Amniotic stem cell (primary cell): ENCODE measurements at places on chromosomes 7 and 10.
A peak's percentile ranks its signal among the peaks of the same experiment; 100 is the strongest.

GRCh38 chr7:45568536-45569289 is 5.5 kb upstream of the ADCY1 start:
- no peak for DNase-seq

GRCh38 chr7:129865093-129865924 is 87.5 kb downstream of the UBE2H start:
- DNase-seq: no peak

DNA sequence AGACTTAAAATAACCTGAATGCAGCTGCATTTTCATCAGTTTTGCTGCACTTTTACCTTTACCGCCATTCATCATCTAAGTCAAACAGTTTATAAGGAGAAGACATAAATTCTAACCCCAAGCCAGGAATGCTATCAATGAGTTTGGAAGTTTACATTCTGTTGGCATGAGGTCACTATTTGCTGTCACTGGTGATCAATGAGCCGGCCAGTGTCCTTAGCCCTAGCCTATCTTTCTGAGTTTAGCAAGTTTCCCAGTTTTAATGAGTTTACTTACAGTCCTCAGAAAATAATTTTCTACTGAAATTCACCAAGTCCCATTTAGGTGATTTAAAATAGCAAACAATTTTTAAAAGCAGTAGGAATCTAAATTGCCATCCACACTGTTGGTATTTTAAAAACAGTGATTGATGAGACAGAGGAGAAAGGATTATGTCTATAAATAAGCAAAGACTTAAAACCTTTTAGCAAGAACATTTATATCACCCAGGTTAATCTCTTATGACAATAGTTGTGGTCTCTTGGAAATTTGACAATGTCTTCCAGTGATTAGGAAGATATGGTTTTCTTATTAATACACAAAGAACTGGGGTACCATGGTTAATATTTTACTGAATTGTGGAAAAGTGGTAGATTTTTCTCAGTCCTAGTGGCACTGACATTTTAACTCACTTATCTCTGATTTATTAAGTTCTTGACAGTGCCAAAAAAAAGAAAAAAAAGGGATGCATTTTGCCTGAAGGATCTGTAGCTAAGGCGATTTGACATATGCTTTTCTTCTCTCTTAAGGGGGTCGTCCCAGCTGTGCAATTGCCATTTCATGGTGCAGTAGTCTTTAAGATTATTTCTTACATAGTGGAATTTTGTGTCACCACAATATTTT is 443.4 kb upstream of the ANKRD30A start:
- DNase-seq: no peak

- no peak for DNase-seq
These were observed 29.6 kb upstream of the PDGFA start for GRCh38 chr7:549066-549890.

DNA sequence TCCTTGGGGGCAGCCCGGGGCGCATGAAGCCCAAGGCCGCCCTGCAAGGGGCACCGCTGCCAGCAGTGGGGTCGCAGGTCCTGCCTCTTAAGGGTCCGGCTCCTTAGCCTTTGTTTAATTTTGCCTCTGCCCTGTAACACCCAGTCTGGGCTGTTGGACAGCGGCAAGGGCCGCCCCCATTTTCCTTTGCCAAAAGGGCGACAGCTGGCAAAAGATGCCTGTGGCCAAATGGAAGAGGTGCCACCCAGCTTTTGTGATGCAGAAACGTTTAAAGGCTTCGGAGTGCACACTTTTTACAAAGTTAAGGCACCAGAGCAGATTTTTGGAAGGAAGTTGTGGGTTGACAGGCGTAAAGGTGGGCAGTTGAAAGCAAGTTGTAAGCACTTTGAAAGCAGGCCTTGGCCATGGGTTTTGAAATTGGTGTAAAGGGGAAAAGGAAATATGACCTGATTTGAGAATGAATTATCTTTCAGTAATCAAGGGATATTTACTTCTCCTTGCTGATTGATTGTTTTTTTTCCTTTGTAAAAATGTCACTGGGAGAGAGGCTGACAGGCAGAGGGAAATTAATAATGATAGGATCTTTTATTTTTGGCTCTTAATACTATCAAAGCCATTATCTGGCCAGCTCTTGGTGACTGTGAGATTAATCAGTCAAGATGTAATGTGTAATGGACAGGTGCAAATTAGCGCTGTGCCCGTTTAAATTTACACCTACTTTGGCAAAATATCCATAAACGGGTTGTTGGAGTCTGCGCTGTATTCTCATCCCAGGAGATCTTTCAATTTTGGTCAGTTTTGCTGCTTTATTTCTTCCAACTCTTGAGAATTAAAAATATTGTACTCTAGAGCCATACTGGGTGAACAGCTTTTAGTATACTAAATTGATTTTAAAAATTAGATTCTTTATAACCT is 1.2 kb downstream of the CASD1 start:
- no peak for DNase-seq

GRCh38 chr10:60497364-60497763 is 107.7 kb upstream of the ANK3 start:
- DNase-seq: no peak

- peak; percentile 40 for DNase-seq
These were observed 17.7 kb downstream of the CLIP2 start for GRCh38 chr7:74306730-74307469.

DNA sequence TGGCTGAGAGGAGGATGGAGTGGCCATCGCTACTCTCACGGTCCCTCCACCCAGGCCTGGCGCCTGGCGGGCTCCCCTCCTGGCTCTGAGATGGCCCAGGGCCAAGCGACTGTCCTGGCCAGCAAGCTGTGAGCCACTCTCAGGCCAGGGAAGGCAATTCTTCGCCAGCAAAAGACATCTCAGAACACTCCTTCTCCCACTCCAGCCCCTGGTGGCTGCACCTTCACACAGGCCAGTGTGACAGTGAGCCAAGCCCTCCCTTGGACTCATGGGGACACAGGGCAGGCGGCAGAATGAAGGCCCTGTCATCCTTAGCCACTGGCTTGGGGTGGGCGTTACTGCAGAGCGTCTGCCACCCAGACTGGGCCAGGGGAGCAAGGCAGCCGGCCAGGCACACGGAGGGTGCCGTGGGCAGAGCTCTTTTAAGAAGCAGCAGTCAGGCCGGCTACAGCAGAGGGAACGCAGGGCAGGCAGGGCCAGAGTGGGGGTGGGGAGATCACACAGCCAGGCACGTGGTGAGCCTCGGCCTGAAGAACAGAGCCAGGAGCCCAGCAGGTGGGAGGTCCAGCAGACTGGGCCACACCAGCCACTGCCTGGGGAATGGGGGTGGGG is 14.4 kb downstream of the STK32C start:
- no peak for DNase-seq

DNA sequence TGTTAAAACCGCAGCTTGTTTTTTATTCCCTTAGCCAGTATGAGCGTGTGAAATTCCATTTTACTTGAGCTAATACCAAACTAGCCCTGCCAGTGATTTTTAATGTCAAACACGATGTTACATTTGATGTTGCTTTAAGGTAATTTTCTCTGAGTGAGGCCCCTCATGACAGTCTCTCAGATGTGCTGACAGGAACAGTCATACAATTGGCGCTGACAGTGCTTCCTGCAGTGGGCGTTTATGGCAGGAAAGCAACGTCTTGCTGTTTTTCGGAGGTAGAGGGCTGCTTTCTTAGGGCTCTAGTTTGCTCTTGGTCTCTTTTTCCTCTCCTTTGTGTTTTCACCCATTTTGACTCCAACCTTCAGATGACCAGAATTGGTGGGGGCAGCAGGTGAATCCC is 19.3 kb downstream of the PON1 start:
- DNase-seq: no peak

DNA sequence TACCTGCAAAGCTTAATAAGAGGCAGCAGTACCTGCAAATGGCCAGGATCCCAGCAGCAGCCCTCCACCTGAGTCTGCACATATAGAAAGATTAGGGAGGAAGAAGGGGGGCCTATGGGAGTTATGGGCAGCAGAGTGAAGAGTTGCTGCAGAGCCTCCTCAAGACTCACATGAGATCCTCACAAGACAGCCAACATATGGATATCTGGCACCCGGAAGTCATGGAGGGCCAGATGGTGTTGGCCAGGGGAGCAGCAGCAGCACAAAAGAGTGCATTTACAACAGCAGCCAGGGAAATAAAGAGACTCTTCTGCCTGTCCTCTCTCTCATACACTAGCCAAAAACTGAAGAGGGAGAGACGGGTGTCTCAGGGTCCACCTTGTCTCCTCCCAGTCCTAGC is 4.0 kb upstream of the TAS2R40 start:
- DNase-seq: no peak

GRCh38 chr7:4115442-4115841 is 566.7 kb upstream of the FOXK1 start:
- no peak for DNase-seq

GRCh38 chr7:123622660-123623386 is 21.2 kb downstream of the ASB15 start:
- DNase-seq: no peak

DNA sequence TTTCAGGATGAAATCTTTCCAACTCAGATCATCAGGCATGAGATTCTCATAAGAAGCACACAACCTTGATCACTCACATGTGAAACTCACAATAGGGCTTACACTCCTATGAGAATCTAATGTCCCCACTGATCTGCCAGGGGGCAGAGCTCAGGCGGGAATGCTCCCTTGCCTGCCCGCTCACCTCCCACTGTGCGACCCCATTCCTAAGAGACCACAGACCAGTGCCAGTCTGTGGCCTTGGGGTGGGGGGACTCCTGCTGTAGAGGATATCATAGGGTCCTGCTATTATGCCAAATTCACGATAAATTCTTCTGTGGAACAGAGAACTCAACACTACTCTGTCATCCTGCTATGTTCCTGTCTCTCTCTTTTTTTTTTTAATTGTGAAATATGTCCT is 5.2 kb upstream of the RASGEF1A start:
- no peak for DNase-seq

GRCh38 chr10:72297281-72297804 is 23.6 kb downstream of the DDIT4 start:
- DNase-seq: no peak

- no peak for DNase-seq
These were observed 52.2 kb downstream of the GPAM start for GRCh38 chr10:112131346-112131745.

- no peak for DNase-seq
These were observed 23.6 kb downstream of the PDIA4 start for GRCh38 chr7:149004405-149005370.

- DNase-seq: no peak
These were observed 231.7 kb downstream of the SKIDA1 start for GRCh38 chr10:21293518-21294356.

DNA sequence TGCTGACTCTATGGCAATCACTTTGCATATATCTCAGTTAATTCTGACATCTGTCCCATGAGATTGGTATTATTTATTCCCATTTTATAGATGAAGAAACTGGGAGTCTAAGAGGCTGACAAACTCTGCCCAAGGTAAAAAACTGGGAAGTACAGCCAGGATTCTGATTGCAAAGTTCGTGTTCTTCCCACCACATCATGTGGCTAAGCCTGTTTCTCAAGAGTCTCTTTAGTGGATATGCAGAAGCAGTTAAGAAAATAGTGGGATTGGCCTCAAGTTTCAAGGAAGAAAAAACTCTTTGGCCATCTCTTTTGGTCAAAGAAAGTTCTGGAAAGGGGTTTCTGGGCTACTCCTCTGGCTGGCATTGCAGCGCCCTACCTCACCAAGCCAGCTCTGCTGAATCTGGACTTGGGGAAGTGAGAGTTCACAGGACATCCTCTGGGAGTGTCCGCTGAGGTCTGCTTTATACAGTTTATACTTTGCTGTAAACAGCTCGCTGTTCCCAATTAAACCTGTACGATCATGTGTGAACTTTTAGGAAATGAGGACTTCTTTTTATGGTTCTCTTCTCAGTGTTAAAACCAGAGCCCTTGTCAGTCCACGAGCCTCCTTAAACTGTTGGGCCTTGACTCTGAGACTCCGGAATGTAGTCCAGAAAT is 12.2 kb upstream of the BMPR1A start:
- no peak for DNase-seq

DNA sequence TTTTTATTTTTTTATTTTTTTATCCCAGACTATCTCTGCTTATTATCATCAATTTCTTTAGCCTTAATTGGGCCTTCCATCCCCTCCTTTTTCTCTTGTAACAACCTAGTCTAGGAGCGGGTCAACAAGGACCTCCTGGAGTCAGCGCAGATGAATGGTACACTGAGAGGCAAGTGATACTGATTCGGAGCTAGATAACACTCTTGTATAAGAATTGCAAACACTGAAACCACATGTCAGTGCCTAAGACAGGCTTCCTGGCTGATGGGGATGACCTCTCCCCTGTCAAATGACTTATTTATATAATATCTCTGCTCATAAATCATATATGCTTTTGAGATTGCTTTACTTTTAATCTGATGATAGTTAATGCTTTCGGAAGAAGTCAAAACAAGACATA is 22.7 kb downstream of the BPGM start:
- DNase-seq: no peak

- no peak for DNase-seq
These were observed 55.2 kb downstream of the DOCK4 start for GRCh38 chr7:112150823-112151641.

DNA sequence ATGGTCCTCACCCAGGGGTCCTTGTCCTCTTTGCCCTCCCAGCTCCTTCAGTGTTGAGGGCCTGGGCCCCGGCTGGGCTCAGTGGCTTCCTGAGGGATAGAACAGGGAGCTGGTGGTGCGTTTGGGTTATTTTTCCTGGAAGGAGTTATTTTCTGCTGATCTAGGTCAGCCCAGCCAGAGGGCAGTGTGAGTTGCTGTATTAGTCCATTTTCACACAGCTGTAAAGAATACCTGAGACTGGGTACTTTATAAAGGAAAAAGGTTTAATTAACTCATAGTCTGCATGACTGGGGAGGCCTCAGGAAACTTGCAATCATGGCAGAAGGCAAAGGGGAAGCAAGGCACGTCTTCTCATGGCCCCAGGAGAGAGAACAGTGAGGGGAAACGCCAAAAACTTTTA is 122.4 kb upstream of the PCBD1 start:
- DNase-seq: no peak

- DNase-seq: no peak
These were observed 147.0 kb upstream of the ZNF32 start for GRCh38 chr10:43795639-43796038.
